ENCODE measurements at places on chromosomes 7 and 10.

DNA sequence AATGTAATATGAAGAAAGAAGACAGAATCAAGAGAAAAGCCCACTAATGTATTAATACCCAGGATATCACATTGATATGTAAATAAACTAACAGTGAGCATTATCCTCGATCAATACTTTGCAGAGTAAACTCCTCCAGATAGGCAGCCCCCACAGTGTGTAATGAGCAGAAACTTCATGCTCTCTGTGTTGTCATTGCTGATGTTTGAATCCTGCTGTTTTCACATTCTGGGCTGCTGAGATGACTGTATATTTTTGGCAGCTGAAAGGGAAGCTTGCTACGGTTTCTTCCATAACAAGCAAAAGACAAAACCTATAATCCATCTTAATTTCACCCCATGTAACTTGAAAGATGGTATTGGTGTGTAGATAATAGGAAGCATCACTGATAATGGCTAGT is 15.3 kb upstream of the THSD7A start:
- DNase-seq = no peak

GRCh38 chr7:56026538-56026937 is 24.7 kb downstream of the PSPH start:
- DNase-seq = no peak

- no peak for DNase-seq
Measured at GRCh38 chr10:33703501-33704213, 369.2 kb upstream of the NRP1 start.

GRCh38 chr10:132467464-132468149 is 70.0 kb upstream of the INPP5A start:
- DNase-seq = no peak

GRCh38 chr10:69089638-69090599 is 2.0 kb downstream of the SRGN start:
- DNase-seq = no peak

DNA sequence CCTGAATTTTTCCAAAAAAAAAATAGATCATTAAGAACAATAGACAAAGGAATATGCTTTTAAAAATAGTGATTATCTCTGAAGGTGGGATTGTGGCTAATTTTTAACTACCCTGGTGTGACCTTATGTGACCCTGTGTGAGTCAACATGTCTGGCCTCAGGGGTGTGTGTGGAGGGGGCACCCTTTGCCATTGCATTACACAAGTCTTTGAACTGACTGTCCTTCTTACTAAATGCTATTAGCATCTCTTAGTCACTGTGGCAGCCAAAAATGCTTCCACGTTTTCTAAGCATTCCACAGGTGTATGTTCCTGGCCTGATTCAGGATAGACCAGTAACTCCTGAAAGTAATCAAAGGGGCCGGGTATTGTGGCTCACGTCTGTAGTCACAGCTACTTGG is 175.4 kb downstream of the MGMT start:
- peak; percentile 5 for DNase-seq

DNA sequence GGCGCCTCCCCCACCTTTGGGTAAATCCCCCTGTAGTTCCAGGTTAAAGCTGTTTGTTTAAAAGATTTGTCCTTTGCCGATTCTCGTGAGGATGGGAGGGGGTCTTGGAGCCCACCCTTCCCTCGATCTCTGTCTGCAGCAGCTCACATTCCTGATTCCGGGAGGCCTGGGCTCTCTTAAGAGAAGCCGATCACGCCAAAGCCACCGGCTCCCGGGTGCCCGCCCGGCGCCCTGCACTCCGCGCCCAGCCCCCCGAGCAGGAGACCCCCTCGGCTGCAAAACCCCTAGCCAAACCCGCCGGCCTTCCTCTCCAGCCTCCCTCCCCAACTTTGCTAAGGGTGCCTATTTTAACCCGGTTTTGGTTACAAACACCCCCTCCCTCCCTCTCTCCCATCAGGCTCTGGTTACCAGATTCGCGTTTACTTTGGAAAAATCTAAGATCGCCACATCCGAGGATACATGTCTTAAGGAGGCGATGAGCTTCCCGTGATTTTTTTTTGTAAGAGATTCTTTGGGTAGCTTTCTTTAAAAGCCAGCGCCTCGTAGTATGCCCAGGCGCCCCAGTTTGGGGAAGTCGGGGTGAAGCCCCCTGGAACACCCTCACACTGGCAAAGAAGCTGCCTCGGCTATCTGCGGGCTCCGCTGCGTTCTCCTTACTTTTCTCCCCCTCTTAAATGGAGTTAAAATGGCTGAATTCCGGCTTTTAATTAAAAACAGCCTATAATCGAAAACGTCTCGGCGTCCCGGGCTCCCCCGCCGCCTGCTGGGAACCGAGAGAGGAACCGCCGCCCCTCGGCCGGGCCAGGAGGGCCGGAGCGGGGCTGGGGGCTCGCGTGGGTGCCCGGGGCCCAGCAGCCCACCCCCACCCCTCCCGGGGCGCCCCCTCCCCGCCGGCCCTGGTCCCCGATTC is 983 bp downstream of the TNRC18 start:
- peak; percentile 52 for DNase-seq

GRCh38 chr7:137097111-137097510 is 228.7 kb downstream of the CHRM2 start:
- peak; percentile 44 for DNase-seq
